ENCODE measurements at places on chromosomes 6 and 20. TPM values are rescaled to one million over a fixed set of nuclear protein-coding genes. Genes with fewer than 3 reads are reported as not detected.

The SLC22A1 gene
- total RNA-seq, result 2.4 TPM

The TFAP2D gene
- total RNA-seq, result not detected

The RAE1 gene
- 57.1 TPM for total RNA-seq

The SRSF12 gene
- total RNA-seq, result 2.0 TPM

The COL11A2 gene
- 0.83 TPM for total RNA-seq

The TBX18 gene
- total RNA-seq, result 14.9 TPM

The RPL7L1 gene
- 82.5 TPM for total RNA-seq

The C6orf141 gene
- 13.3 TPM for total RNA-seq

The PROKR2 gene
- total RNA-seq, result not detected

The ULBP1 gene
- 0.75 TPM for total RNA-seq

The TPD52L1 gene
- 52.0 TPM for total RNA-seq

The GRM1 gene
- total RNA-seq, result not detected

The NR2E1 gene
- total RNA-seq, result not detected

The B3GAT2 gene
- total RNA-seq, result 0.06 TPM

The CEBPB gene
- 345 TPM for total RNA-seq

The HRH3 gene
- total RNA-seq, result not detected

The SLC26A8 gene
- total RNA-seq, result 0.08 TPM

The RNF182 gene
- total RNA-seq, result 3.3 TPM

The THBD gene
- 94.3 TPM for total RNA-seq

The SULF2 gene
- 23.5 TPM for total RNA-seq

The NCOA7 gene
- total RNA-seq, result 13.6 TPM

The GPR6 gene
- not detected for total RNA-seq

The CDSN gene
- 0.05 TPM for total RNA-seq

The HLA-DPA1 gene
- not detected for total RNA-seq

The TFEB gene
- 7.4 TPM for total RNA-seq

The CCM2L gene
- 0.35 TPM for total RNA-seq

Data from A549 treated with Mapracorat at 1 μM for 4 hours (cell line).